CD4-positive, CD25-positive, alpha-beta regulatory T cell (primary cell): ENCODE measurements at places on chromosomes 3 and 15. TPM values are rescaled to one million over a fixed set of nuclear protein-coding genes. Genes with fewer than 3 reads are reported as not detected.

- DNase-seq = no peak
- no peaks in the 10 kb centered on the region for H3K27me3 ChIP-seq
- H3K4me1 ChIP-seq = no peaks in the 10 kb centered on the region
Measured at GRCh38 chr3:131480116-131480515, 22.7 kb downstream of the MRPL3 start.

KBTBD8 gene
- 18.2 TPM for total RNA-seq

GREM1 gene
- not detected for total RNA-seq

DNA sequence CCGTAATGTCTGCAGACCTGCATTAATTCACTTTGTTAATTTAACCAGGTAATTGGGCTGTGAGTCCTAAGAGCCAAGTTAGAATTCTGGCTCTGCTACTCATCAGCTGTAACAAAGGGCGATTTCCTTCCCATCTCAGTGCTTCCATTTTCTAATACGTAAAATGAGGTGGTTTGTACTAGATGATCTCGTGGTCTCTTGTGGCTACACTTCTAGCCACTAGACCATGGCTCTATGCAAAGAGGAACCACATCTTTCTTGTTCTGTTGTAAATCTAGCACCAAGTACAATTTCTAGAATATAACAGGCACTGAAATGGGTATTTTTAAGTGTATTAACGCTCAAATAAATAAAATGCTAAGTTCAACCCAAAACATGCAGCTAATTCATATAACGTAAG is 174.4 kb upstream of the THBS1 start:
- H3K4me1 ChIP-seq = no peaks in the 10 kb centered on the region
- no peak overlapping the region for H3K27ac ChIP-seq
- peaks cover 10% of the 10 kb centered on the region for H3K27me3 ChIP-seq
- no peaks in the 10 kb centered on the region for H3K36me3 ChIP-seq
- no peak for DNase-seq
